ENCODE measurements at places on chromosomes 12 and 14.
A peak's percentile ranks its signal among the peaks of the same experiment; 100 is the strongest.

GRCh38 chr12:117227000-117227653 is 36.9 kb upstream of the FBXO21 start:
- no peak for DNase-seq

DNA sequence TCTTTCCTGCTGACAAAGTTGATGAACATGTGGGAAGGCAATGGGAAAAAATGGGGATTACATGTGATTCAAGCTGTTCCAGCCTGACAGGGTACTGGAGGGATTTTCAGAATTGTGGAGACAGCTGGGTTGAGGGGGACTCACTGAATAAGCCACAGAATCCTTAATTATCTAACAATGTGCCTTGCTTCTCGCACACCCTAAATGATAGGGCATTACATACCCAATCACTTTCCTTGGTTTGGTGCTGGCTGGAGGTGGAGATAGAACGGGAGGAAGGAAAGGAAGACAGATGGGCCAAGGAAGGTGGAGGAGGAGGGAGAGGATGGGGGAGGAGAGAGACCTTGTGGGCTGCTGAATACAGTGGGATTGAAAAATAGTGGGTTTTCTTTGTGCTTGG is 20.7 kb downstream of the PELI2 start:
- no peak for DNase-seq

- no peak for DNase-seq
These were observed 9.8 kb upstream of the C12orf42 start for GRCh38 chr12:103505371-103506236.

DNA sequence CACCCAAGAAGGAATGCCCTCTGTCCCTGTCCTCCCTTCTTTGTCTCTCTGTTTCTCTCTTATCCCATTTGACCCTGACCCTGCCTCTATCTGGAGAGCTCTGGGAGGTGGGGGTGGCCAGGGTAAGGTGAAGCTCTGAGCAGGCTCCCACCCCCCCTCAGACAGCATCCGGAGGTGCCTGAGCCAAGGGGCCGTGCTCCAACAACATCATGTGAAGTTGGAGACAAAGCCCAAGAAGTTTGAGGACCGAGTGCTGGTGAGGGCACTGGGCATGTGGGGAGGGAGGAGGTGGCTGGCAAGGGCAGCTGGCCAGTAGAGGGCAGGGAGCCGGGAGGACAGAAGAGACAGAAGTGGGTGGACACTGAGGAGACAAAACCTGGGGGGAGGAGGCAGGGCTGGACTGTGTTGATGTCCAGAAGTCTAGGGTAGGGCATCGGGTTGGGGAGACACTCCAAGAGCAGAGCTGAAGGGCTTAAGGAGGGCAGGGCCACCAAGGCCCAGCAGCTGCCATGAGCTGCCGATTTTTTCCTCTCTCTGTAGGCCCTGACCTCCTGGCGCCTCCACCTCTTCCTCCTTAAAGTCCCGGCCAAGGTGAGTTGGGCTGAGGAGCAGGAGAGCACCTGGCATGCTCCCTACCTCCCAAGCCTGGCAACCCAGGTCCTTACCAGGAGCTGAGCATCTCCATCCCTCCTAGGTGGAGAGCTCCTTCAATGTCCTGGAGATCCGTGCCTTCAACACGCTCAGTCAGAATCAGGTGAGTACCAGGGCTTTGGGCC is 1.9 kb downstream of the CARMIL3 start:
- DNase-seq: no peak

DNA sequence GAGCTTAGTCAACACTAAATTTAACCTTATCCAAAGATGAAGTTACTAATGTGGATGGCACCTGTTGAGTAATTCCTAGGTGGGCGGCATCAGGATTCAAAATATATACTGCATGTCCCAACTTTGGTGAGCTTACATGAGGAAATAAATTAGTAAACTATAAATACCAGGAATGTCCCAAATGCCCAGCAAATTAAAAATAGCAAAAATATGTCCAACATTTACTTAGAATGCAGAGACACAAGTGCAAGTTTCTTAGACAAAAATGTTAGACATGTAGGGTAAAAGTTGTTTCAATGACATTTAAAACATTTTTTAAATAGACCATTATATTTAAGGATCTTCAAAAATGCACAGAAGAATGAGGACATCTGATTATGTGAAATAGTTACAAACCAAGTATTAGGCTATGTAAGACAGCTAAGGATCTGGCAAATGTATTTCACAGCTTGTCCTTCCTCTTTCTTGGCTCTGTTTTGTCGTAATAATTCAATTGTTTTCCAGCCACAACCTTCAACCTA is 115.9 kb downstream of the NAV3 start:
- no peak for DNase-seq

GRCh38 chr14:67722293-67722692 is 20.6 kb downstream of the RDH12 start:
- no peak for DNase-seq

GRCh38 chr12:104371043-104371870 is 67.7 kb downstream of the EID3 start:
- DNase-seq: peak; percentile 59

DNA sequence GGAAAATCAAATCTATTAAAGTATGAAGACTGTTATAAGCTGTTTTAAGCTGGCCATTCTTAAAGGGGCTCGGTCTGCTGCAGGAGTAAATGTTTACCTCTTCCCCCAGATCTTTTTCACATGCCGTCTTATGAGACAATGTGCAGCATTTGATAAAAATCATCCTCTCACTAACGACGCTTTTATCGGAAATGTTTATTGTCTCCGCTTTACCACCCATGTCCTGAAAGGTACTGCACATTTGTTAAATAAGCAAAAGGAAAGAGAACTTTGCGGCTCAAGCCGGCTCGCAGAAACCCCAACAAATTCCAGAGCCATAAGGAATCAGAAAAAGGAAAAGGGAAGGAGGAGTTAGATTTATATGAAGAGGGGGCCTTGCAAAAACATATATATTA is 137.8 kb downstream of the HMGA2 start:
- DNase-seq: no peak

- DNase-seq: no peak
These were observed 252.7 kb downstream of the LRFN5 start for GRCh38 chr14:41859336-41859735.

- DNase-seq: no peak
These were observed 525 bp upstream of the GPR68 start for GRCh38 chr14:91245029-91245428.
